ENCODE measurements at places on chromosomes 1 and 21. TPM values are rescaled to one million over a fixed set of nuclear protein-coding genes. Genes with fewer than 3 reads are reported as not detected.

DNA sequence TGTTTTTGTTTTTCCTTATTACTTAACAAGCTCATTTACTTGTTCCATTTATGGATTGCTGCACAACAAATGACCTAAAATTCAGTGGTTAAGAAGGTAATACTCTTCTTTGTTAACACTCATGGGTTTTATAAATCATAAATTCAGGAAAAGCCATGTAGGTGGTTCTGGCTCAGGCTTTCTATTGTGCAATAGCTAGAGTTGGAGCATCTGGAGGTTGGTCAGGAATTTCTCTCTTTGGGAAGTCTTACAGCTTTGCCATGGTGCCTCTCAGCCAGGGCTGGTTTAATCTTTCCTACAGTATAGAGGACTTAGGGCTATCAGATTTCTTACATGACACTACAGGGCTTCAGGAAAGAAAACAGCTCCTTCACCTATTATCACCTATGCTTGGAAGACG is 1677.1 kb downstream of the KCNT2 start:
- no peaks in the 10 kb centered on the region for H3K27me3 ChIP-seq
- H3K27ac ChIP-seq = no peak overlapping the region
- H3K36me3 ChIP-seq = no peaks in the 10 kb centered on the region
- H3K4me3 ChIP-seq = no peak overlapping the region

DNA sequence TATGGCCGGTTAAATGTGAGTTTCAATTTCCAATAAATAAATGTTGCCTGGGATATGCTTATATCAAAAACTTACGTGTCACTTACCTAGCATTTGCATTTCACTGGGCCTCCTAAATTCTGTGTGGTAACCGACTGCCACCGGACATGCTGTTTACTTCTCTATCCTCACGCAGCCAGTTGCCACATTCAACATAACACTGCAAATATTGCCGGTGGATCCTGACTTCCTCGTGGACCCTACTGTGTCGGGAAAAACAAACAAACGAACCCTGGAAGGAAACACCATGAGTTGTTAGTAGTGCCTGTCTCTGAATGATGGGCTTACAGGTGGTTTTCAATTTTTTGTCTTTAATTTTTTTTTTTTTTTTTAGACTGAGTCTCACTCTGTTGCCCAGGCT is 54.1 kb downstream of the RIPK4 start:
- DNase-seq = no peak
- no peaks in the 10 kb centered on the region for H3K36me3 ChIP-seq
- H3K27me3 ChIP-seq = no peaks in the 10 kb centered on the region
- H3K27ac ChIP-seq = no peak overlapping the region
- no peak overlapping the region for H3K4me3 ChIP-seq
- H3K4me1 ChIP-seq = no peaks in the 10 kb centered on the region

DNA sequence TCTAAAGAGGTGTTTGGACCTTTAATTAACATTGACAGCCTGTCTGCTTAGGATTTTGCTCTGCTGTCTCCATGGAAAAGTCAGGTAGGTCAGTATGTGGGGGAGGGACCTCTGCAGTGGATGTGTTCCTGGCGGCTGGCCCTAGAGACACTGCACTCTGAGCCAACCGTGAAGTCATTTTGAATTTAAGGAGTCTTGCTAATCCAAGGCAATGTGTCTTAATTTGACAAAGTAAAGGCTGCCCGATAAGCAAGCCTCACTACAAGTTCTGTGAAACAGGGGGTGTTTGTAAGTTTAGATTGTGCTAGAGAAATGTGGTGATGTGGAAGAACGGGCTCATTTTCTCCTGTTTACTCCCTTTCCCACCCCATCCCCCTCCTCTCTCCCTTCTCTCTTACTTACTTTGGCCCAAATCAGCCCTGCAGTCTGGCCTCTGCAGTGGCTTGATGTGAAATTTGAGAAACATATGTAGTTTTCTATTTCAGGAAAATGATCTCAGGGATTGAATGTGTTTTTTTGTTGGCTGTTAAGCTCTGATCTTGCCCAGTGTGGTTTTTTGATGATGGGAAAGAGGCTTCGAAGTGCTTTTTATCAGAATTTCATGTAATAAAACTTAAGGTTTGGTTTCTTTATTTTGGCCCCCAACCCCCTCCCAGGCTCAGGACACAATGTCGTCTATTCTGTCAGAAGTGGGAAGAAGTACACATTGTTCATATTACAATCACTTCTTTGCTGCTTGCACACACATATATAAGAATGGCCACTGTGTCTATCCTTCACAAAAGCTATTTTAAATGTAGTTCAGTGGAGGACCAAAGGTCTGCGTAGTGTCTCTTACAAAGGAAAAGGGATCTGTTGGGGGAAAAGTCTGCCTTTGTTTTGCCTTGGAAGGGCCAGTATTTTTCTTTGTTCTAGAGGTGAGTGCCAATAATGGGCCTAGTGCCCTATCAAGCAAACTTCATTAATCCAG is 96.6 kb downstream of the FGGY start:
- DNase-seq = peak; percentile 88
- no peaks in the 10 kb centered on the region for H3K27me3 ChIP-seq
- H3K4me3 ChIP-seq = peak overlapping the region; percentile 10
- H3K27ac ChIP-seq = peak overlapping the region; percentile 93
- H3K4me1 ChIP-seq = peaks cover 26% of the 10 kb centered on the region

GRCh38 chr1:147608596-147608995 is 61.7 kb downstream of the ACP6 start:
- peaks cover 32% of the 10 kb centered on the region for H3K36me3 ChIP-seq
- H3K27ac ChIP-seq = no peak overlapping the region
- DNase-seq = no peak
- no peak overlapping the region for H3K4me3 ChIP-seq

- H3K27ac ChIP-seq = no peak overlapping the region
- no peak overlapping the region for H3K4me3 ChIP-seq
- DNase-seq = no peak
- no peaks in the 10 kb centered on the region for H3K27me3 ChIP-seq
Measured at GRCh38 chr1:36751525-36751924, 268.8 kb upstream of the CSF3R start.

GRCh38 chr1:155086128-155086741 is 7.6 kb downstream of the EFNA3 start:
- peaks cover 28% of the 10 kb centered on the region for H3K27me3 ChIP-seq
- no peaks in the 10 kb centered on the region for H3K36me3 ChIP-seq
- no peaks in the 10 kb centered on the region for H3K4me1 ChIP-seq

GRCh38 chr1:245056913-245057312 is 97.9 kb upstream of the KIF26B start:
- H3K27ac ChIP-seq = no peak overlapping the region
- no peaks in the 10 kb centered on the region for H3K4me1 ChIP-seq
- no peaks in the 10 kb centered on the region for H3K27me3 ChIP-seq
- DNase-seq = no peak
- H3K4me3 ChIP-seq = no peak overlapping the region

DNA sequence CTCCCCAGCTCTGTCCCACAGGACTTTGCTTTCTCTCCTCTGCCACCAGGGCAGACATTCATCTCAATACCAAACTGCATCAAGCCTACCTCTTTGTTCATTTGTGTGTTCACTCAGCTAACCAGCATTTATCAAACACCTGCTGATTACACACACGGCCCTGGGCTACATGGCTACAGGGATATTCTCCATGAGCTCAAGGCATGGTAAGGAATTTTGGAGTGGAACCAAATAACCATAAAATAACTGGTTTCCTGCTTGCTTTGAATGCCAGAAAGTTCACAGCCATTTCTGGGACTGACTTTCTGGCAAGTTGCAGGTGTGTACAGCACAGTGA is 54.6 kb downstream of the LDLRAD2 start:
- DNase-seq = no peak
- no peak overlapping the region for H3K27ac ChIP-seq
- H3K4me3 ChIP-seq = no peak overlapping the region
- H3K4me1 ChIP-seq = no peaks in the 10 kb centered on the region
- no peaks in the 10 kb centered on the region for H3K27me3 ChIP-seq
- H3K36me3 ChIP-seq = peaks cover 80% of the 10 kb centered on the region

GRCh38 chr1:43505077-43505780 is 25.5 kb upstream of the PTPRF start:
- H3K4me3 ChIP-seq = no peak overlapping the region
- peak; percentile 23 for DNase-seq
- no peaks in the 10 kb centered on the region for H3K4me1 ChIP-seq
- H3K27ac ChIP-seq = no peak overlapping the region

DNA sequence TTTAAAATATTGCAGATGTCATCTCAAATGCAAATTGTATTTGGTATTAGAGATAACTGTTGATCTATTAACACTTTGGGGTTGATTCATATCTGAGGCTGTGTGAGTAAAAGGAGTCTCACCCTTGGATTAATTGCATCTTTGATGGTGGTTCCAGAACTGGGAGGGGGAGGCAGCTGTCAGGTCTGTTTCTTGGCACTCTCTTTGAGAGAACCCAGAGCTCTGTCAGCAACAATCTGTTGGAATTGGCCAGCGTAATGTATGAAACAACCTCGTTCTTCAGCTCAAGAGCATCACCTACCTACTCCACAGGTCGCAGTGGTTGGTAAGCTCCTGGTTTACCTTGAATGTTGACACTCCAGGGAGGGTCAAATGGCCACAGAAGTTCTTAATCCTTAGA is 424.1 kb downstream of the CAMTA1 start:
- H3K4me1 ChIP-seq = no peaks in the 10 kb centered on the region
- no peak overlapping the region for H3K27ac ChIP-seq
- no peaks in the 10 kb centered on the region for H3K27me3 ChIP-seq
- no peak for DNase-seq
- no peak overlapping the region for H3K4me3 ChIP-seq

GRCh38 chr21:20459838-20460237 is 538.4 kb upstream of the NCAM2 start:
- no peak for DNase-seq
- H3K4me1 ChIP-seq = no peaks in the 10 kb centered on the region
- H3K27me3 ChIP-seq = no peaks in the 10 kb centered on the region

- no peaks in the 10 kb centered on the region for H3K4me1 ChIP-seq
- no peaks in the 10 kb centered on the region for H3K27me3 ChIP-seq
- H3K27ac ChIP-seq = no peak overlapping the region
- no peaks in the 10 kb centered on the region for H3K36me3 ChIP-seq
Measured at GRCh38 chr1:9066945-9067807, 2.3 kb downstream of the SLC2A5 start.

DNA sequence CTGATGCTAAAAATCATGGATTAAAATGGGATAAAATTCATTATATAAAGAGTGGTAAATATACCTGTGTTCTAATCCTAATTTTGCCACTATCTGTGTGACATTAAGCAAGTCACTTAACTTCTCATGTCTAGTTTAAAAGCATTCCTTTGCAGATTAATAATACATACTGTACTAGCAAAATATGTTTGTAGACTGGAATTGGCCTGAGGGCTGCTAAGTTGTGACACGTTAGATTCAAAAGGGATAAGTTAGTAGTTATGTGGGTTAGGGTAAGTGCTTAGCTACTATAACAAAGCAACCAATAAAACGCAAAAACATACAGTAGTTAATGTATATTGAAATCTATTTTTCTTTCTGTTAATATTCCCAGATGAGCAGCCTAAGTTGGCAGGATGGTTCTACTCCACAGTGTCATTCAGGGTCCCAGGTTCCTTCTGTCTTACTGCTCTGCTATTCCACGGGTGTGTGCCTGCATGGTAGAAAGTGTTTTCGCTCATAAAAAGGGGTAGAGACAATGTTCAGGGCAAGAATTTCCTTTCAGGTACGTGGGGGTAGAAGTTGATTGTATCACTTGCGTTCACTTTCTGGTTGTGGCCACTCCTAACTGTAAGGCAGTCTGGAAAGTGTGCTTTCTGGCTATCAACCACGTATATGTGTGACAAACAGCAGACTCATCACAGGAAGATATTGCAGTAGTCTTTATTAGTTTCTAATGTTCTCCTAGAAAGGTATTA is 239.8 kb downstream of the NFIA start:
- H3K27ac ChIP-seq = no peak overlapping the region
- no peaks in the 10 kb centered on the region for H3K4me1 ChIP-seq
- no peak for DNase-seq
- no peak overlapping the region for H3K4me3 ChIP-seq
- H3K27me3 ChIP-seq = no peaks in the 10 kb centered on the region

DNA sequence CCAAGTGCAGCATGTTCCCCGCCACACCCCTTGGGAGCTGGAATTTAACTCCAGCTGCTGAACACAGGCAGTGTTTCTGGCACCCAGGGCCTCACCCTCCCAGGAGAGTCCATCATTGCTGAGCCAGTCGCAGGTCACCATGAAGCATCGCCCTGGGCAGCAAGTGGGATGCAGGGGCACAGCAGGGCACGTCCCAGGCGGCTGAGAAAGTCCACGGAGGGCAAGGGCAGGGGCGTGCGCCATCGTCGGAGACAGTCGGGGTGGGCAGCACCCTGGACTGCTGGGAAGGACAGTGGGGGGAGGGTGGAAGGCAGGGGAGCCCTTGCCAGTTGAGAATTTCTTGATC is 69.2 kb upstream of the PDE9A start:
- no peak overlapping the region for H3K27ac ChIP-seq
- DNase-seq = no peak
- H3K4me1 ChIP-seq = no peaks in the 10 kb centered on the region
- no peaks in the 10 kb centered on the region for H3K27me3 ChIP-seq
- H3K36me3 ChIP-seq = no peaks in the 10 kb centered on the region

GRCh38 chr1:55718758-55719671 is 503.9 kb upstream of the USP24 start:
- H3K36me3 ChIP-seq = no peaks in the 10 kb centered on the region
- H3K4me1 ChIP-seq = no peaks in the 10 kb centered on the region
- peak overlapping the region; percentile 9 for H3K27ac ChIP-seq
- H3K4me3 ChIP-seq = no peak overlapping the region

DNA sequence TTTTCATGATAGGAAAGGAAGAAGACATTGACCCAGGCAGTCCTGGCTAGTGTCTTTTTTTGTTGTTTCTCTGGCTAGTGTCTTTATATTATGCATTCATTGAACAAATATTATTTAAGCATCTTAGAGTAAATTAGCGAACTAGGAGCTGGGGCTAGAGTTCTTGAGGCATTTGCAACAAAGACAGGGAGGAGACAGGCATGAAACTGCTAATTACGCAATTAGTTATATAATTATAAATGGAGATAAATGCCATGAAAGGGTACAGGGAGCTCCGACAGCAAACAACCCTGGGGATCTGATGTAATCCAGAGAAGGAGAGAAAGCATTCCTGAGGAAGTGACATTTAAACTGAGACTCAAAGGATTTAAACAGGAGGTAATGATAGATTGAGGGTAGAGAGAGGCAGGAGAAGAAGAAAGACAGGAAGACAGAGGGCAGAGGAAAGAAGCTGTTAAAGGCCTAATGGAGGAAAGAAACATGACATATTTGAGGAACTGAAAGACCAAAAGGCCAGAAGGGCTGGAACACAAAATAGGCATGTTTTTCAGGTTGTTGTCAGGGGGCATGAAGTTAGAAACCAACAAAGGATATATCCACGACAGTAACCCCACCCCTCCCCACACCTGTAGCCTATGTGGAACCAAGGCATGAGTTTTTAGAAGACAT is 99.5 kb upstream of the GJB5 start:
- H3K27ac ChIP-seq = no peak overlapping the region
- H3K36me3 ChIP-seq = no peaks in the 10 kb centered on the region
- H3K4me1 ChIP-seq = no peaks in the 10 kb centered on the region

GRCh38 chr1:20476265-20477038 is 9.6 kb downstream of the CAMK2N1 start:
- H3K27ac ChIP-seq = no peak overlapping the region
- H3K36me3 ChIP-seq = no peaks in the 10 kb centered on the region
- H3K4me3 ChIP-seq = peak overlapping the region; percentile 14
- no peaks in the 10 kb centered on the region for H3K4me1 ChIP-seq

The RAB29 gene
- 18.6 TPM for total RNA-seq

The SPRR2F gene
- total RNA-seq = not detected

The TCEA3 gene
- total RNA-seq = 40.1 TPM

The STIL gene
- total RNA-seq = 0.52 TPM

All from right atrium auricular region (tissue), 2 donors.